NCI-H526 (cell line): ENCODE measurements at places on chromosomes 7 and 10.

DNA sequence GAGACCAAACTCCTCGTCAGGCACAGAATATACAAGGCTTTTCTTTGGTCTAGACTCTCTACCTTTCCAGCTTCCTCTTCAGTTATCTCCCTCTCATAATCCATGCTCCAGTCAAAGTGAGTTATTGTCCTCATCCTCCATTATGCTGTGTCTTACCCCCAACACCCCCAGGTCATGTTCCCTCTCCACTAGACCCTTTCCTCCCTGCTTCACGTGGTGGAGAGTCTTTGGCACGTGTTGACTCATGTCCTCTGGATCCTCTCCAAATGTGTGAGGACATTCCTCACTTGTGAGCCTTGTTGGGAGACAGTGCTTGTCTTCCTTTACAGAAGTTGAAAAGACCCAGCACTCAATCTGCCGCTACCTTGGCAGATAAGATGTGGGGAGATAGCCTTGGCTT, 36.0 kb upstream of the DLD start:
- no peak for DNase-seq

- no peak for DNase-seq
These were observed 54.3 kb upstream of the ITGB1 start for GRCh38 chr10:33012306-33012705.

GRCh38 chr7:128307061-128307460, 36.6 kb downstream of the RBM28 start:
- DNase-seq: no peak

DNA sequence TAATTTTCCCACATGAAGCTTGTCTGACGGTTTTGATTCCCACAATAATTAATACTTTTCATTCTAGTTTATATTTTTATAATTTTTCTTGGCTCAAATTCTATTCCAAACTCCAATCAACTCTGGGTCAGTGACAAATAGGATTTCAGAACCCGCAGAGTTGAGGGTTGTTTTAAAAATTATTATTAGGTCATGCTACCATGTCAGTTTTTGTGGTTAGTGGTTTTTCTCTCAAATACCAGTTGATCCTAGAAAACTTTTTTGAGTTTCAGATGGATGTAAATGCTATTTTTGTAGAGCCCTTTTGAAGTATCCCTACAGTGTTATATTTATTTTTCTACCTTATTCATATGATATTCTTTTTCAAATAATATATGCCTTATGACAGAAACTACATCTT, 237.4 kb downstream of the SEMA3D start:
- DNase-seq: no peak

DNA sequence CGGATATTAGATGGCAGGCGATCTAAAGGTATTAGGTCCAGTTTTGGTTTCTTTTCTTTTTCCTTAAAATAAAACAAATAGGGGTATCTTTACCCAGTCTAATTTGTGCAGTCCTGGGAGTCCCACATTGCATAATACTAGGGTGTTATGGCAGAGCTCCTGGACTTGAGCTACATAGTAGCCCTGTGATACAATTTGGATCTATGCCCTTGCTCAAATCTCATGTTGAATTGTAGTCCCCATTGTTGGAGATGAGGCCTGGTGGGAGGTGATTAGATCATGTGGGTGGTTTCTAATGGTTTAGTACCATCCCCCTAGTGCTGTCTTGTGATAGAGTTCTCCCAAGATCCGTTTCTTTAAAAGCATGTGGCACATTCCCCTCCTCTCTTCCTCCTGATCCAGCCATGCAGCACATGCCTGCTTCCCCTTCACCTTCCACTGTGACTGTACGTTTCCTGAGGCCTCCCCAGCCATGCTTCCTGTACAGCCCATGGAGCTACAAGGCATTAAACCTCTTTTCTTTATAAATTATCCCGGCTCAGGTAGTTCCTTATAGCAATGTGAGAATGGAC, 141.9 kb downstream of the RPS24 start:
- no peak for DNase-seq

GRCh38 chr7:127840226-127840951, 188.4 kb downstream of the SND1 start:
- DNase-seq: no peak

DNA sequence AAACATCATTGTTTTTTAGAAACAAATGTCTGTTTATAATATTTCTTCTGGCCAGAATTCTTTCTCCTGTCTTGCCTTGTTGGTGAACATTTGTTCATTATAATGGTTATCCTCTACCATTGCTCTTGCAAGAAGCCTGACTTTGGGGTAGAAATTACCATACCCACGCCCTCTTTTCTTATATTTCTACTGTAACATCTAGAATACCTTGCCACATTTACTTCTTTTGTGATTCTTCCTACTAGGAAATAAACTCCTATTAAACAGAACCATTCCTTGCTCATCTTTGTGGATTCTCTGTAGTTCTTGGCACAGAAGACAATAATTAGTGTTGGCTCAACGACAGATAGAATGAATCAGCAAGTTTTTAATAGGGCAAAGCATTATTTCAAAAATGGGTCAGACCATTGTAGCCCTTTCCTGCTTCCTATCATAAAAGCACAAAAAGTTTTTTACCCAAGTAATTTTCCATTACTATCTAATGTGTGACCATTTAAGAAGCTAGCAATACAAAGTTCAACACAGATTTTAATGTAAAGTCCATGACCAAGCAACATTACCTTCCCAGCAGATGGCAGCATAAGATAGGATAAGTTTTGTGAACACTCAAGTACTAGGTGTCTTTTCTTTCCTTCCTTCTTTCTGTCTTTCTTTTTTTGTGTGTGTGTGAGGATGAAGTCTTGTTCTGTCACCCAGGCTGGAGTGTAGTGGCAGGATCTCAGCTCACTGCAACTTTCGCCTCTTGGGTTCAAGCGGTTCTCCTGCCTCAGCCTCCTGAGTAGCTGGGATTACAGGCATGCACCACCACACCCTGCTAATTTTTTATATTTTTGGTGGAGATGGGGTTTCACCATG, 270.4 kb downstream of the HGF start:
- DNase-seq: peak; percentile 86

DNA sequence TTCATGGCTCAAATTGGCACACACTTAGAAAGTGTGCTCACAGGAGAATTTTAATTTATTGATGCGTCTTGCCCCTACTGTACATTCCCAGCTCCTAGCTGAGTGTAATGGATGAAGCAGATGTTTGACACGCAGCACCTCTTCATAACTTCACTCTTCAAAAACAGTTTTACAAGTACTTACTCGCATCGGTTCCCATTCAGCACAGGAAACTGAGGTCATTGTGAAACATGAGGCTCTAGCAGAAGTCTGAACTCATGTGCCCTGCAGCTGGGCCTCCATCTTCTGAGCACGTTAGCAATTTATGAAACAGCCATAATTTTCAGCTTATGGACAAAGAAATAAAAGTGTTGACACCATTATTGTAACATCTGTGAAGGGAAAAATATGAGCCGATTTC, 558.9 kb upstream of the MGMT start:
- DNase-seq: no peak

DNA sequence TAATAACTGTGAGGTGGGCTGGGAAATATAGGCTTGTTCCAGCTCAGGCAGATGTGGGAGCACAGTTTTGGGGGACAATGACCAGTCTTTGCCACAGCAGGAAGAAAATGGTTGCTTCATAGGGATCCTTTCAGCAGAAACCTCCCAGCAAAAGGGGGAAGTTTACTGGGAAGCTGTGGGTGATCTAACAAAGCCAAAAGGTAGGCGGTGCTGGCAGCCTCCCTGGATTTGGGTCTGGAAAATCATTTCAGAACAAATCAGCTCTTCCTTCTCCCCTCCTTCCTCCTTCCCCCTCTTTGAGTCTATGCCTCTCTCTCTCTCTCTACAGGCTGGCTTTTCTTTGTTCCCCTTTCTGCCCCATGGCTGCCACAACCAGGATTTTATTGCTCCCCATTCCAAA, 16.2 kb downstream of the RPS24 start:
- DNase-seq: no peak

- no peak for DNase-seq
These were observed 108.4 kb upstream of the SDK1 start for GRCh38 chr7:3192669-3193068.

DNA sequence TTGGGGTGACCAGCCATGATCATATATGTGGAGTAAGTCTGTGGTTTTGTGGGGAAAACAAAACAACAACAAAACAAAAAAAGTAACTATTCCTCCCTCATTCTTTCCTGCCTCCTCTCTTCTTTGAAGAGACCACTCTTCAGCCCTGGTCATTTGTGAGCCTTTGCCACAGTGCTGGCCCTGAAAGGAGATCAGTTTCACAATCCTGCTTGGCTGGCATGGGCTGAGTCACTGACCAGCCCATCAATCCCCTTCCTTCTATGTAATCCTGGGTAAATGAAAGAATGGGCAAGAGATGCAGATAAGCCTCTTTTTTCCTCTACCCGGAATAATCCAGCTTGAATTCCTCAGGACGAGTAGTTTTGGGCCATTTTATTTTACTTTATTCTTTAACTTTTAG, 13.6 kb downstream of the CSTF2T start:
- no peak for DNase-seq

DNA sequence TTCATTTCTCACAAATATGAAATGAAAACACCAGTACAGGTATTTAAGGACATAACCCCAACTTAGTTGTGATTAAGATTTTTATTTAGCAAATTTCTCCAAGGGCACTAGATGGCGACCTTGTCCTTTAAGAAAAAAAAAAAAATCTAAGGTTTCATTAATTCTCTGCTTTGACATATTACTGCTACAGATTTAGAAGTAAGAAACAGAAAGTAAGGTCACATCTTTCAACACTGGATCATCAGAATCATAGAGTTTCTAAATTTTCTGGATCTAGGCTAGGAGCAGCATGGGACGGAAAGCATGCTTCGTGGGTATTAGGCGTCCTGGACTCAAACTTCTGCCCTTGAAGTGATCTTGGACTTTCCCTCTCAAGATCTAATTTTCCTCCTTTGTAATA, 85.5 kb upstream of the PRKG1 start:
- no peak for DNase-seq
